ENCODE measurements at places on chromosomes 7 and 10.
A peak's percentile ranks its signal among the peaks of the same experiment; 100 is the strongest.

- peak; percentile 23 for DNase-seq
These were observed 294.3 kb downstream of the BBS9 start for GRCh38 chr7:33423646-33424020.

DNA sequence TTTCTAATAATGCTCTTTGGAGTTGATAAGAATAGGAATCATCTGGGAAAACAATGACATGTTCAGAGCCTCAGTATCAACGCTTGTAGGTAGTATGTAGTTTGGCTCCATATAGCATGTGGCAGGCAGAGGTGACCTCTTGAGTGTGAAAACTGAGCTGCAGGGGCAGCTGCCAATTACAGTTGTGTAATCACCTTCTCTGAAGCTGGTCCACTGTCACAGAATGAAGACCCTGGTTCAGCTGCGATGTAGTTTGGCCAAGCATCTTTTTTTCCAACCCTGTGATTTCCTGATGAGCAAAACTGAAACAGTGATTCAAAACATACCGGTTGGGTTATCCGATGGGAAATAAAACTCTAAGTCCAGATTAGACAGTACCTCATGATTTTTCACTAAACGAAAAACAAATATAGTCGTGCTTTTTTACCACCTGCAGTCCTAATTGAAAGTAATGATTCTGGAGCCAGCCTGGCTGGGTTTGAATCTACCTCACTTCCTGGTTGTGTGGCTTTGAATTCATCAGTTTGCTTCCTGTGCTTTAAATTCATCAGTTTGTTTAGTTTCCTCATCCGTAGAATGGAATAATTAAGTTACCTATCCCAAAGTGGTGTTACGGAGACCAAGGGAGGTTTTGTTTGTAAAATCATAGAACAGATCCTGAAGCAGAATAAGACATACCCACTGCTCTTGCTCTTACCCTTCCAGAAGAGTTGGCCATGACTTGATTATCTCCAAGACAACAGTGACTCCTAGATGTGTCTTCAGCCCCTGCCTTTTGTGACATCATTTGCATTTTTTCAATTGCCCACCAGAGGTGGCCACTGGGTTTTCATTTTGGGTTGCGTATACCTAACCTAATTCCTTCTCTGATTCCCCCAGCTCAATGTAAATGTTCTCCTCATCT is 87.4 kb downstream of the CELF2 start:
- no peak for DNase-seq

- DNase-seq: no peak
These were observed 102.4 kb upstream of the SEMA3D start for GRCh38 chr7:85289279-85289678.

DNA sequence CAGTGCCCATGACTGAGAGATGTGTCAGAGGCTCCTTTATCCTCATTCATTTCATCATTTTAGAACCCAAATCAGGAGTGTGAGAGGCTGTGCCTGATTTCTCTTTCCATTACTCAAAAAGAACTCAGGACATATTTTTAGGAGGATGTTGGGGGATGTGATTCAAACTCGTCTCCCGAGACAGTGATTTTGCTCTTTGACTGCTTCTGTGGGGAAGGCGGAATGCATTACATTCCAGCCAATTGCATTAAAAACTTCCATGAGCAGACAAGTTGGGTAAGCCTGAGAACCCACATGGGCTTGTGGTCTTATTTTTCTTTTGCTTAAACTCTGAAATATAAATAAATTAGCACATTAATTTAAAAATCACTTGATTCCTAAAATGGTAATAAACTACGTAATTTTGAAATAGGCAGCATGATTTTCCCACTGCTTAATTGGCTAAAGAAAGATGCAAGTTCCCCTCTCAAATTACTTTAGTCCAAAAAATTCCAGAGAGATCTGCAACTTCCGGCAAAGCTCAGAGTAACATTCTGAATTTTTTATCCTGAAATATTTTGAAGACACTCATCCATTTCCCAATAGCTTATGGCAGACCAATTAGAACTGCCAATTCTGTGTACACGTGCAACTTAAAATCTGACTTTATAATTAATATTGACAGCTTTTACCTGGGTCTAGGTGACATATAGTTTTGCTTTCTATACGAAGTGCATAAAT is 185.6 kb downstream of the C7orf25 start:
- peak; percentile 3 for DNase-seq

- no peak for DNase-seq
These were observed 80.0 kb downstream of the RBM33 start for GRCh38 chr7:155724327-155725005.

- DNase-seq: peak; percentile 53
These were observed 10.4 kb downstream of the TNS3 start for GRCh38 chr7:47571331-47572093.

- DNase-seq: no peak
These were observed 8.7 kb downstream of the ZNF365 start for GRCh38 chr10:62382831-62383230.

DNA sequence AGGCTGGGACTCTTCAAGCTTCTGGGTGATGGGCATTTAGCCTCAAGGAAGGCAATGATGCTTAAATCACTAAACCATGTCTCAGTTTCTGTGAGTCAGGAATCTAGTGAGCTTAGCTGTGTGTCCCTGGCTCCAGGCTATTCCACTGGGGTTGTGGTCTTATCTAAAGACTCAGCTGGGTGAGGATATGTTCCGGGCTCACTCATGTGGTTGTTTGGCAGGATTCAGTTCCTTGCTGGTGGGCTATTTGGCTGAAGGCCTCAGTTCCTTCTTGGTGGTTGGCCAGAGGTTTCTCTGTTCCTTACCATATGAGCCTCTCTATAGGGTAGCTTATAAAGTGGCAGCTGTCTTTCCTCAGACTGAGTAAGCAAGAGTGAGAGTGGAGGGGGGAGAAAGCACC is 12.0 kb downstream of the EVX1 start:
- no peak for DNase-seq

- no peak for DNase-seq
These were observed 7.0 kb downstream of the GPR26 start for GRCh38 chr10:123673198-123673597.

Measured in bronchial epithelial cell (primary cell).